Foreskin fibroblast (primary cell): ENCODE measurements at places on chromosomes 16 and 17.
A peak's percentile ranks its signal among the peaks of the same experiment; 100 is the strongest.

DNA sequence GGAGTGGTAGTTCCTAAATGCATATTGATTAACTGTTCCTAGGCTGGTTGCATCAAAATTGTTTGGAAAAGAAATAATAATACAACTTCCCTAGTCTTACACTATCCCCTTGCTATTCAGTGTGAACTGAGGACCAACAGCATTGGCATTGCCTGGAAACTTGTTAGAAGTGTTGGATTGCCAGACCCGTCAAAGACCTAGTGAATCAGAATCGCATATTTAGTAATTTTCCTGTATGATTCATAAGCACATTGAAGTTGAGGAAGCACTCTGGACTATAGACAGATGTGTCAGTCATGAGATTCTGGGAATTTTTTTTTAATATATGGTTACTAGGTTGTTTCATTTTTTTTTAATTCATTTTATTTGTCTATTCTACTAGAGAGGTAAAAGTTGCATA is 34.7 kb upstream of the KCNJ16 start:
- no peak for DNase-seq

DNA sequence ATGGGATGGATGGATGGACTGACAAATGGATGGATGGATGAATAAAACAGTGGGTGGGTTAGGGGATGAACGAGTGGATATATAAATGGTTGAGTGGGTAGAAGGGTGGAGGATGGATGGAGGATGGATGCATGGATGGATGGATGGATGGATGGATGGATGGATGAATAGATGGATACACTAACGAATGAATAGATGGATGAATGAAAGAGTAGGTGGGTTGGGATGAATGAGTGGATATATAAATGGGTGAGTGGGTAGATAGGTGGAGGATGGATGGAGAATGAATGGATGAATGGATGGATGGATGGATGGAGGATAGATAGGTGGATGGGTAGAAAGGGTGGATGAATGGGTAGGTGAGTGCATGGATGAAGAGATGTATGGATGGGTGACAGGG is 62.1 kb downstream of the CDYL2 start:
- DNase-seq, result no peak

GRCh38 chr17:65865715-65866425 is 304.4 kb upstream of the AXIN2 start:
- no peak for DNase-seq

- DNase-seq, result peak; percentile 26
Observed at GRCh38 chr17:15782866-15783265, 50.8 kb downstream of the TBC1D26 start.

DNA sequence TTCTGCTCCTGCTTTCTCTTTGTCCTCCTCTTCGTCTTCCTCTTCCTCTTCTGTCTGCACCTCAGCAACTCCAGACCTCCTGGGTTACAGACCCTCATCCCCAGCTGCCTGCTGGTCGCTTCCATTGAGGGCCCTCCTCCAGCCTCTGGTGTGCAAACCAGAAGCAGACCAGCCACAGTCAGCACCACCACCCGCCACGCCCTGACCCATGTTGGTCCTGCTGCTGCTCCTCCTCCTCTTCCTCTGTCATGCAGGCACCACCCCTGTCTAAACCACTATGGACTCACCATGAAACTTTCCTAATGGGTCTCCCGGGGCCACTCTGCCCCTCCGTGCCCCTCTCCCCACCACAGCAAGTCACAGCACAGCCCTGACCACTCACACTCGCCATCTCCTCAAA is 11.4 kb upstream of the OGFOD3 start:
- DNase-seq, result no peak

DNA sequence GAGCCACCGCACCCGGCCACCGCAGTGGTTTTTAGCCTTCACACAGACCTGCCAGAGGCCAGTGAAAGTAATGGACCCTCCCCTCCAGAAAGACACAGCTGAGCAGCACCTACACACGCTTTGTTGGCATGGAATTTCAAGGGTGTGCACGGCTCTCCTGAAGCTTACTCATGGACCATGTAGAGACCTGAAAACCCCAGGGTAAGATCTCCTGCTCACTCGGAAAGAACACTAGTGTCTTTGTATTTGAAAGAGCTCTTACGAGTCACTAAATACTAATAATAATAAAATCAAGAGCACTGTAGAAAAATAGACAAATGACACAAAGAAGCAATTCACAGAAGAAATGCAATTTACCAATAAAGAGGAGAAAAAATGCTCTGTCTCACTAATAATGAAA is 20.0 kb downstream of the SLC43A2 start:
- DNase-seq, result no peak

DNA sequence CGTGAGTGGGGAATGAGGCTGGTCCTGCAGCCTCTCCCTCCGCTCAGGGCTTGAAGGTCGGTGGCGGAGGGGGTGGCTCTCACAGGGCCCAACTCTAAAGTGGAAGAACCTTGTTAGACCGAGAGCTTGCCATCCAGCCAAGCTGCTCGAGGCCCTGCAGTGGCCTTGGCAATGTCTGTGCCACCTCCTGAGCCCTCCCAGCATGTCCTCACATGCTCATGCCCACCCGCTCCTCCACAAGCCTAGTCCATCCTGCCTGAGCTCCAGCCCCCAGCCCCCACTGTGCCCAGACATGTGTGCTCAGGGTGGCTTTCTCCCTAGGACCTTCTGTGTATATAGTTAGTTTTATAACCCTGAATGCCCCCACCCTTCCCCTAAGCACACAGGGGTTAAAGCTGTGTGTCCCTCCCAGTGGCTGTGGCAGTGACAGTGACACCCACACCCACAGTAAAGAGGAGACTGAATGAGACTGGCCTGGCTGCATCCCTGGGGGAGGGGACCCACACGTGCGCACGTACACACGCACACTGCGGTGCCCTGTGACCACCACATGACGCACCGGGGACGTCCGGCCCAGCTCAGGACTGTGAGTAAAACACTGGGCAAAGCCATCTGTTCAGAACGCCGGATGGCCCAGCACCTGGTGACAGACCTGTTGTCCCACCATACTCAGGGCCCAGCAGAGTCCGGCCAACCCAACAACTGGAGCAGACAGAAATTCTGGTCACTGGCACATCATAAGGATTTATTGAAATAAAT is 15.6 kb downstream of the PDK2 start:
- no peak for DNase-seq

DNA sequence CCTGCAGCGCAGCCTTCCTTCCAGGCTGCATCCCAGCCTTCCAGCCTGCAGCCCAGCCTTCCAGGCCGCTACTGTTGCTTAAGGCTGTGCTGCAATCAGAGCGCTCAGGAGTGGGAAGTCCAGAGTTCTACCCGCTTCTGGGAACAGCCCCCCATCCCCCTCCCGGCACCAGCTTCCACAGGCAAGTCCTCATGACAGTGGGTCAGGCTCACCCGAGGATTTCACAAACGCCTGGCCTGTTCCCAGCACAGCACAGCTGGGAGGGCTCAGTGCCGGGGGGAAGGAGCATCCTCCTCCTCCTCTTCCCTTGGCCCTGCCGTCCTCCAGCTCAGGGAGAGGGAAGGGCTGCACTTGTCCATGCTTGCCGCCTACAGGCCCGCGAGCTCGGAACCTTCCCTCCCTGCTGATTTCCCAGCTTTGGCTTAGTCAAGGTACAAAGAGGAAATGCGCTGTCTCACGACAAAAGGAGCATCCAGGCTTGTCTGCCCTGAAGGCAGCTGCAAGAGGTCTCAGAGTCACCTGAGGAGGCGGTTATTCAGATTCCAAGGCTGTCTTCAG is 8.3 kb downstream of the SOCS3 start:
- peak; percentile 99 for DNase-seq

GRCh38 chr16:11596572-11597226 is 10.0 kb upstream of the LITAF start:
- DNase-seq, result no peak

DNA sequence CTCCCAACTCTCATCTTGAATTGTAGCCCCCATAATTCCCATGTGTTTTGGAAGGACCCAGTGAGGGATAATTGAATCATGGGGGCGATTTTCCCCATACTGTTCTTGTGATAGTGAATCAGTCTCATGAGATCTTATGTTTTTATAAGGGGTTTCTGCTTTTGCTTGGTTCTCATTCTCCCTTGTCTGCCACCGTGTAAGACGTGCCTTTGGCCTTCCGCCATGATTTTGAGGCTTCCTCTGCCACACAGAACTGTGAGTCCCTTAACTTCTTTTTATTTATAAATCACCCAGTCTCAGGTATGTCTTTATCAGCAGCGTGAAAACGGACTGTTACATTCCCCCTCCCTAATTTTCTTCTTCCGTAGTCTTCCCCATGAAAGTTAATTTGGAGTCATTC is 124.0 kb downstream of the ABCA8 start:
- no peak for DNase-seq

DNA sequence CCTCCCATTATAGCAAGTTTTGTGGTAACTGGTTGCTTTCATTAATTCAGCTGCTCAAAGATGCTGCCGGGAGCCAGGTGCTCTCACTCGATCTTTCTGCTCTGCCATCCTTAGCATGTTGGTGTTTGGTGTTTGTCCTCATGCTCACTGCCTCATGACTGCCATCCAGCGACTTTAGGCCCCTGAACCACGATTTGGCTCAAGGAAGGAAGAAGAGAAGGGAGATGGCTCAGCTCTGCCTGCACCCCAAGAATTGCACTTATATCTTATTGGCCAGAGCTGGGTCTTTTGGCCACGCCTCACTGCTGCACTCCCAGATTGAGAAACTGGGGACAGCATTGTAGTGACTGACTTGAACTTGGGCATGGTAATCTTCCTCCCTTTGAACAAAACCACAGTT is 52.7 kb downstream of the ARSG start:
- DNase-seq, result no peak

GRCh38 chr16:82694239-82694874 is 67.6 kb downstream of the CDH13 start:
- DNase-seq, result peak; percentile 58

DNA sequence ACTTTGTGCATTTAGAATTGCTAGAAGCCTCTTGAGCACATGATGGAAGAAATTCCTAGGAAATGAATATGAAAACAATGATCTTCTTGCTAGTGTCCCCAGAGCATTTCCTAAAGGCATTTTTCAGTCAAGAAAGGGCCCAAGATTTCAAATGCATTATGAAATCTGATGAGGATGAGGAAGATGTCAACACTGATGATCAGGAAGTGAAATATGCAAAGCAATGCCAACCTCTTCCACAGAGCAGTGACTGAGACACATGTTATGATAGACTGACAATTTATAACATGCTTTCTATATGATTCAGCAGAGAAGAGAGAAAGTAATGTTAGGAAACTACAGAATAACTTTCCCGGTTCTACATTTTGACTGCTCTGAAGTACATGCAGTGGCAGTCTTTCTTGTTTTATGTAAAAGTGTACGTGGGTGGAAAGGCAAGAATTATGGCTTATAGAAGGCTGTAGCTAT is 859.1 kb upstream of the GOT2 start:
- peak; percentile 90 for DNase-seq

GRCh38 chr17:42177684-42178083 is 3.3 kb downstream of the KCNH4 start:
- no peak for DNase-seq

DNA sequence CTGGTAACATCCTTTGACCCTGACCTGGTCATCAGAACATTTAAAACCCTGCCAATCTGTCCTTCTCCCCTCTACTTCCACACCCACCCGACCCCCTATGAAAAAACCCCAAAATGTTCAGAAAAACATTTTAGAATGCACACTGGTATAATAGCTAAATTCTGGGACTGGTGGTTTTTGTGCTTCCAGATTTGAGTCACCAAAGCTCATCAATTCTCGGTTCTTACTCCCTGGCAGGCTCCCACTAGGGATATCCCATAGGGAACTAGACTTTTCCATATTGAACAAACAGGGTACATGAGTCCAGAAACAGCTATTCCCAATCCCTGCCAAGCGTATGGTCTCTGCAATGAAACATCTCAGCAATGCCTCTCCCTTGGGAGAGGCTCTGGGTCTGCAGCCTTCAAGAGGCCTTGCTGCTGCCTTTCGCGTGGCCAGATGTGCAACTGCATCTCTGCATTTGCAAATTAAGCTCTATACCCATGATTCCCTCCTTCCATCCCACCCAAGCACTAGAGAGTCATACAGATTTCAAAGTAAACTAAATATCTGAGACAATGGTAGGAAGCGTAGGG is 67.7 kb downstream of the SMG6 start:
- no peak for DNase-seq

- DNase-seq, result no peak
Observed at GRCh38 chr17:66951605-66951953, 12.9 kb upstream of the CACNG4 start.

DNA sequence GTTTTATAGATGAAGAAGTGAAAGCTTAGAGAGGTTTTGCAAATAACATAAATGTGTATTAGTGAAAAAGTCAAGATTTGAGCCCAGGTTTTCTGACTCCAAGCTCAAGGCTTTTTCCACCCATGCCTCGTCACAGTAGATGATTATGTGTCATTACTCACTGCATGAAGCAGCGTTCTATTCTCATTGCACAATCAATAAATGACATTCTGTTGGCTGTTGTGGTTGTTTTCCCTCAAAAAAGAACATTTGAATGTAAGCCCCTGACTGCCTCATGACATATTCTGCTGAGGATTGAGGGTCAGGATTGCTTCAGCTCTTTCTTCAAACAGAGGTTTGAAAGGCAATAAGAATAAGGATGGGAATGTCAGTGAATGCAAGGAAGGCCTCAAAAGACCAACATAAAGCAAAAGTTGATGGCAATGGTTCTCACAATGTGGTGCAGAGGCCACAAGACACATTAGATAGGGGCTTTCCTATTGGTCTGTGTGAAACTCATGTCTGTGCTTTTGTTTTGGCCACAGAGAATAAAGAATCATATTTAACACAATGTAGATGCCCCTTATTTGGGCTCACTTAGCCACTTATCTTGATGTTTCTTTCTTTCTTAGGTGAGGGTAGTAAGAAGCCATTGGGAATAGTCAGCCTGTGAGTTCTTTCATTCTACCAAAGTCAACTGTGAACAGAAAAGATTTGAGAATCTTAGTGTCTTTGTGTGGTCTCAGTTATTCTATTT is 5.4 kb upstream of the MMD start:
- peak; percentile 75 for DNase-seq

DNA sequence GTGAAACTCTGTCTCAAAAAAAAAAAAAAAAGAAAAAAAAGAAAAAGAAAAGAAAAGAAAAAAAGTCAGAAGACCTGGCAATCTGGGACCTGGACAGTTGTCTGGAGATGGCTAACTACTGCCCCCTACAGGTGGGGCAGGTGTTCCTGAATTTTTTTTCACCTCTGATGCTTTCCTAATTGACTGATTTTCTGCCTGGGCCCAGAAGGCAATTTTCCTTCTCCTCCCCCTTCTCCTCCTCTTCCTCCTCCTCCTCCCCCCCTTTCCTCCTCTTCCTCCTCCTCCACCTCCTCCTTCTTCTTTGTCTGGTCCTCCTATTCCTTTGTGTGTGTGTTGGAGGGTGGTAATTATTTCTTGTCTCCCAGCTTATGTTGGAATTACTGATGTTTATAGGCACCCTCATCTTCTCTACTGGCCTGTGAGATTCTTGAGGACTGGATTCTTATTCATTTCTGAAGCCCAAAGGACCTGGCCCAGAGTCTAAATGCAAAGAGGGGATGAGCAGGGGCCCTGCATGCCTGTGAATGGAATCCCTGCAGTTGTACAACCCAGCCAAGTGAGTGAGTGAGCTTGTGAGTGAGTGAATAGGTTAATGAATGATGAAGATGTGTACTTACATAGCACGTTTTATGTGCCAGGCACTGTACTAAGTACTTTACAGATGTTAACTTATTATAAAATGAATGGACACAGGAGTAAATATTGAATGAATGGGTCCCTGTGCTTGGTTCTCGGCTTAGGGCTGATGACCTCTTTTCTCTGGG is 26.9 kb downstream of the IRX5 start:
- peak; percentile 44 for DNase-seq

GRCh38 chr17:237406-237955 is 56.0 kb upstream of the DOC2B start:
- no peak for DNase-seq
